ENCODE measurements at places on chromosomes 16 and 17. TPM values are rescaled to one million over a fixed set of nuclear protein-coding genes. Genes with fewer than 3 reads are reported as not detected.

KRTAP4-11 gene
- not detected for total RNA-seq

PRKCB gene
- total RNA-seq = 2.6 TPM

TMED6 gene
- 13.7 TPM for total RNA-seq

EPX gene
- not detected for total RNA-seq

HNF1B gene
- 25.4 TPM for total RNA-seq

KLHL10 gene
- not detected for total RNA-seq

PALB2 gene
- total RNA-seq = 2.8 TPM

KRTAP1-5 gene
- total RNA-seq = not detected

HOXB6 gene
- 0.52 TPM for total RNA-seq

P2RX1 gene
- total RNA-seq = 26.2 TPM
